ENCODE measurements at places on chromosomes 3 and 15. TPM values are rescaled to one million over a fixed set of nuclear protein-coding genes. Genes with fewer than 3 reads are reported as not detected.

- peaks cover 29% of the 10 kb centered on the region for H3K4me1 ChIP-seq
- H3K4me3 ChIP-seq, result no peak overlapping the region
- DNase-seq, result no peak
- no peaks in the 10 kb centered on the region for H3K36me3 ChIP-seq
- no peak overlapping the region for H3K27ac ChIP-seq
- no peaks in the 10 kb centered on the region for H3K27me3 ChIP-seq
Observed at GRCh38 chr15:63918901-63919348, 85.2 kb upstream of the HERC1 start.

DNA sequence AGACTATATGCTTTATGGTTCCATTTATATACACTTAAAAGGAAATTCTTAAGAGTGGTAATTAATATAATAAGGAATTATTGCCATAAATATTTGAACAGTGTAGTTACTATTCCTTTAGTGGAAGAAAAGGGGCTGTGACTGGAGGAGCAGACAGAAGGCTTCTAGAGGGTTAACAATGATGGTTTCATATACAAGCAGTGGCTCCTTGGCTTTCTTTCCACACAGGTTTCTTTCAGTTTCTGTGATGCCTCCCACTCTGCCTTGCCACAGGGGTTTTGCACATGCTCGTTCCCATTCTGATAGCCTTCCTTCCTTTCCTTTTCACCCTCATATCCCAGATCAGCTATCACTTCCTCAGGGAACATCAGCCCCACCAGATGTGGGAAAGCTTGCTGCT lies 108.8 kb upstream of the LYSMD4 start:
- no peak for DNase-seq
- no peaks in the 10 kb centered on the region for H3K4me1 ChIP-seq
- H3K4me3 ChIP-seq, result no peak overlapping the region

Gene CFAP91
- total RNA-seq, result 24.2 TPM

DNA sequence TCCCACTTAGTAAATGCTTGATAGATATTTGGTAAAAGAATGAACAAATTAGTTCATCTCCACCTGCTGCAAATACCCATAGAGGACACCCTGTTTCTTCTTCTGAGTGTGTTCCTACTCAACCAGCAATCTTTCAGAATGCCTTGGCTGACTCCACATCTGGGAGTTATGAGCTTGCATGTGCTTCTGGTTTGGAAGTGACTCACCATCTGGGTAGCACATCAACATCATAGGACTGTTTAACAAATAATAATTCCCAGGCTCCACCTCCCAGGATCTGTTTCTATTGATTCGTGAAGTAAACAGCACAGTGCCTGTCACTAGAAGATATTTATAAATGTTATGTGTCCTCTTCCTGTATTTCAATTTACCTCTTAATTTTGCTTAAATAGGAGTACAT lies 580.1 kb downstream of the ROBO2 start:
- no peak overlapping the region for H3K27ac ChIP-seq
- no peak for DNase-seq
- H3K36me3 ChIP-seq, result no peaks in the 10 kb centered on the region
- no peak overlapping the region for H3K4me3 ChIP-seq
- no peaks in the 10 kb centered on the region for H3K4me1 ChIP-seq

Gene GPR15
- not detected for total RNA-seq

GRCh38 chr15:66679657-66680108 lies 22.4 kb upstream of the SMAD6 start:
- no peaks in the 10 kb centered on the region for H3K27me3 ChIP-seq
- no peaks in the 10 kb centered on the region for H3K36me3 ChIP-seq
- no peak overlapping the region for H3K27ac ChIP-seq
- no peak overlapping the region for H3K4me3 ChIP-seq

- no peaks in the 10 kb centered on the region for H3K4me1 ChIP-seq
- H3K27me3 ChIP-seq, result no peaks in the 10 kb centered on the region
- H3K4me3 ChIP-seq, result no peak overlapping the region
- H3K27ac ChIP-seq, result no peak overlapping the region
- H3K36me3 ChIP-seq, result no peaks in the 10 kb centered on the region
Observed at GRCh38 chr3:40325465-40325864, 16.0 kb downstream of the EIF1B start.

DNA sequence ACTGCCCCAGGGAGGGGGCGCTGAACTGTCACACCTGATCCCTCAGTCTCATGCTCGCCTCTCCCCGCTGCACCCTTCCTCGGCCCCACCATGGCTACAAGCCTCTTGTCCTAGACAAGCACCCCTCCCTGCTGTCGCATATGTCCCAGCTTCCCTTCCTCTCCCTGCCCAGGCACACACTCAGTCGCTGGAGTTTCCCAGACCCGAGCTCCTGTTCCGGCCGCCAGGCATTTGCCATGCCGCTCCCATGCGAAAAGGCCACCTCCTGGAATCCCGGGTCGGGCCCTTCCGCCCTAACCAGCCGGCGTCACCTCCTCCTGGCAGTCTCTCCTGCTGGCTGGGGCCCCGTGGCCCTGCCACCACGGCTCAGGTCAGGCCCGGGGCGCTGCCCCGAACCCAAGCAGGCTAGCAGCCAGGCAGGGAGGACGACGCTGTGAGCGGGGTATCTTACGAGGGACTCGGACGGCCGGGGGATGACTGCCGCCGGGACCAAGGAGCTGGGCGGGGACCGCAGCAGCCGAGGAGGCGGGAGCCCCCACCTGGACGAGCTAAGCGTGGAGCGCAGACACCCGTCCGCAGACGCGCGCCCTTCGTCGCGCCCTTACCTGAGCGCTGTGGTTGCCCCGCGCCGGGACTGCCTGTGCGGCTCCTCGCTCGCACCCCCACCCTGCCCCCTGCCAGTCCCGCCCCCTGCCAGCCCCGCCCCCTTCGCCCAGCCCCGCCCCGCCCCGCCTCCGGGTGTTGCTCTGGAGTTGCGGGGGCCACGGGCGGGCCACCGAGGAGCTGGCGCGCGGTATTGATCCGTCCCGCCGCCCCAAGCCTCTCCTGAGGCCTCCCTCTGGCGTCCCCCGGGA lies at the start of gene ALS2CL:
ALS2CL (minus strand) TSS at position 642 of the 854 bp plus-strand sequence. CDS start 4,239 bp downstream, outside the sequence.
- H3K4me1 ChIP-seq, result peaks cover 73% of the 10 kb centered on the region
- H3K36me3 ChIP-seq, result no peaks in the 10 kb centered on the region
- peak within 1 kb of the TSS; percentile 81 for H3K27ac ChIP-seq
- peak; percentile 79 for DNase-seq
- H3K27me3 ChIP-seq, result no peaks in the 10 kb centered on the region

DNA sequence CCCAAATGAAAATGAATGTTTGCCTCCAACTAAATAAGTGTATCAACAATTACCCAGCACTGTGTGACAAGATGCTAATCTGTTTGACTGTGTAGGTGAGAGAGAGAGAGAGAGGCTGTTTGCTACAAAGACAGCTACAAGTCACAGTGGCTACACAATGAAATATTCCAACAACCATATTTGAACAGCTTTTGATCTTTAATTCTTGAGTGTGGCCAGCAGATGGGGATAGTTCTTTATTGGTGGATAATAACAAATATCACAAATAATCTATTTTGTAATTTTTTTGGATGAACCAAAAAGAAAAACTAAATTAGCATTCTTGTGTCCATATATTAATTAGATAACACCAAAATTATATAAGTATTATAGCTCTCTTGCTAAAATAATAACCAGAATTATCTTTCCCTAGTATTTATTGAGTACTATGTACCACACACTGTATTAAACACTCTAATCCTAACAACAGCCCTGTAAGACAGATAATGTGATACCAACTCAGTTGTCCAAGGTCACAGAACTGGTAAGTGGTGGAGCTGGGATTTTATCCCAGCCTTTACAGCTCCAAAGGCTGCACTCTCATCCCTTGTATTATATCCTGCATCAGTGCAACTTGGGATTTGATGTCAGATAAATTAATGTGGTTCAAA lies 61.9 kb upstream of the C3orf80 start:
- no peaks in the 10 kb centered on the region for H3K36me3 ChIP-seq
- H3K4me3 ChIP-seq, result no peak overlapping the region
- DNase-seq, result no peak

GRCh38 chr3:108512671-108513070 lies 2.3 kb upstream of the MYH15 start:
- DNase-seq, result no peak
- no peaks in the 10 kb centered on the region for H3K4me1 ChIP-seq
- H3K27ac ChIP-seq, result no peak overlapping the region
- H3K4me3 ChIP-seq, result no peak overlapping the region
- no peaks in the 10 kb centered on the region for H3K36me3 ChIP-seq

Gene PARP15
- total RNA-seq, result 1.9 TPM

DNA sequence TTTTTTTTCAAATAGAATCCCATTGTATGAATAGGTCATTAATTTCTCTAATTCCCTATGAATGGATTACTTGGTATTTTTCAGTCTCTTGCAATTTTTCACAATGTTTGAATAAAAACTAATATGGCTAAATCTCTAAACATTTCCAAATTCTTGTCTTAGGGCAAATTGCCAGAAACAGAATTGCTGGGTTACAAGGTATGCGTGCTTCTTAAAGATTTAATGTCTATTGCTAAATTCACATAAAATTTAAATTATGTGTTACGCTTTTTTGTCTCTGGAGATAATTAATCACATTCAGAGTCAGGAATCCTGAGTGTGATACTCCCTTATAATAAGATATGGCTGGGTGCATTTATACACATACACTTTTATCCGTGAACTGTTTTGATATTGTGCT lies 264.5 kb upstream of the TBL1XR1 start:
- H3K27ac ChIP-seq, result no peak overlapping the region
- DNase-seq, result no peak
- no peaks in the 10 kb centered on the region for H3K27me3 ChIP-seq
- H3K36me3 ChIP-seq, result no peaks in the 10 kb centered on the region
- H3K4me3 ChIP-seq, result no peak overlapping the region

DNA sequence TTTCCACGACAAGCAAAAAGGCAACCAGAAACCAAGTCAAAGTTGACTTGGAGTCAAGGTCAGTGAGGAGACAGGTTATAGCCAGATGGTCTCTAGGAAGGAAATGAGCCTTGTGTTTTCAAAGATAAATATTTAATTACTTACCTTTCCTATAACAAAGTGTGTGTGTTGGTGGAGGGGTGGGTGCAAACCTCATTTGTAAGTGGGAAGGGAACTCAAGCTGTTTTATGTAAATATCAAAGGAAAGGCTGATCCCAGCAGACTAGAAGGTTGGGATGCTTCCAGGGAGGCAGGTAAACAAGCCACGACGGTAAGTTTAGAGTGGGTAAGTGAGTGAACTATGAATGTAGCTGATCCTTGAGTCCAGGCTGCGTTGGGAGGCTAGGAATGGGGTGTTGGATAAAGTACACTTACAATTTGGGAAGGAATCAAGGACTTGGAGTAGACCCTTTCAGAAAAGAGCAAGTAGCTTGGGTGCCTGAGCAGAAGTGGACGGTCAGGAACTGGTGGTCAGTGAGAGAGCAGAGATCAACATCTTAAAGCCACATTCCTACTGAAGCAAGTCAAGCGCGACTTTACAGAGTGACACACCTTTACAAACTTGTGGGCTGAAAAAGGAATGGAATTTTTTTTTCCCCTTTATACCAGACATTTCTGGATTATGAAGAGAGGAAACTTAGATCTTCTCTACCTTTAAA lies 82.0 kb upstream of the TBL1XR1 start:
- no peaks in the 10 kb centered on the region for H3K36me3 ChIP-seq
- H3K4me1 ChIP-seq, result peaks cover 20% of the 10 kb centered on the region
- DNase-seq, result peak; percentile 56
- no peak overlapping the region for H3K4me3 ChIP-seq
- H3K27me3 ChIP-seq, result no peaks in the 10 kb centered on the region

DNA sequence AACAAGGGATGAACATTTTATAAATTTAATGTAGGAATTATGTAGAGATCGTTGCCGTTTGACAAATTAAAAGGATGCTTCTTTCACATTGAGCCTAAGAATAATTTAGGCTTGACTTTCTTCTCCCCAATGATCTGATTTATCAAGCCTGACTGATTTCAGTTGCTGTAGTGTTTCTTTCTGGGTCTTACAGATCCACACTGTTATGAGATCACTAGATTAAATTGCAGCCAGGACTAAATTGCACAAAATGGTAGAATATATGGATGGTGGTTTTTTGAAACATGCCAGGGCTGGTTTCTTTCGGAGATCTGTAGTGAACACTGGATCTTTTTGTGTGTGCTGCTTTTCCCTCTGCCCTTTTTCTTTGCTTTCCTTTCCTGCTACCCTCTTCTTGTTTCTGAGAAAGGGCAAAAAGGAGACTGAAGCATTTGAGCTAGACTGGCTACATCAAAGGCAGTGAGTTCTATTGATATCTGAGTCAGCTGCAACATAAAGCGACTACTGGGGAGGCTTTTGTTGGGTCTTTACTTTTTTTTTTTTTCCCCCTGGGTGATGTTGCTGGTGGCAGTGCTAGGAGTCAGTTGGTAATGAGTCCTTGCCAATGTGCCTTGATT lies 83.0 kb downstream of the AKAP13 start:
- DNase-seq, result no peak
- no peak overlapping the region for H3K4me3 ChIP-seq
- H3K27me3 ChIP-seq, result no peaks in the 10 kb centered on the region
- no peaks in the 10 kb centered on the region for H3K36me3 ChIP-seq

DNA sequence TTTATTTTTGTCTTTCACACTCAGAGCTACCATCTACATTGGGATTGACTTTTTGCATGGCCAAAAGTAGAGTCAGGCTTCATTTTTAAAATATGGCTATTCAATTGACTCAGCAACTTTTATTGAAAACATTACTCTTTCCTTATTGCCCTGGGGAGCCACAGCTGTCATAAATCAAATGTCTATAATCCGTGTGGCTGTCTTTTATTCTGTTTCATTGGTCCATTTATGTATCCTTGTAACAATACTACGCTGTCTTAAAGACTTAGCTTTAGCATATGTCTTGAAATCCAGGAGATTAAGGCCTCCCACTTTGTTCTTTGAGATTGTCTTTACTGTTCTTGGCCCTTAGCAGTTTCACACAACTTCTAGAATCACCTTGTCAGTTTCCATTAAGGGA lies 55.2 kb downstream of the CEMIP start:
- H3K4me1 ChIP-seq, result no peaks in the 10 kb centered on the region
- no peak for DNase-seq
- no peaks in the 10 kb centered on the region for H3K27me3 ChIP-seq
- H3K36me3 ChIP-seq, result no peaks in the 10 kb centered on the region
- no peak overlapping the region for H3K4me3 ChIP-seq
- H3K27ac ChIP-seq, result no peak overlapping the region

DNA sequence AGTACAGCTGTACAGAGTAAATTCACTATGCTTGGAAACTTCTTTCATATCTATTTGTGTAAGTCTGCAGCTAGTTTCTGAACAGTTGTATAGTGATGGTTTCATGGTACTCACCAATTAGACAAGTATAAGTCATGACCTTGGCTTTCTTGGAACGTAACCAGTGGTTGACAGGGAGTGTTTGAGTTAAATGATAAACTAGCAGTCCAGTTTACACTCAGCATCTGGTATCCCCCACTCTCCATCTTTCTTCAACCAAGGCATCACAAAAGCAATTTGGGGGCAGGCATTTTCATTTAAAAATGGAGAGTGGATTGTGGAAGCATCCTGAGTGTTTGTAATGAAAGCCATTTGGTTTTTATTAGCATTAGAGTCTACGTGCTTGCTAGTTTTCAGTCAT lies 26.0 kb downstream of the MME start:
- no peak overlapping the region for H3K4me3 ChIP-seq
- no peaks in the 10 kb centered on the region for H3K4me1 ChIP-seq
- no peaks in the 10 kb centered on the region for H3K36me3 ChIP-seq
- DNase-seq, result no peak

Gene PPP2R3A
- total RNA-seq, result 15.3 TPM

GRCh38 chr3:74303711-74304110 lies 310.7 kb downstream of the CNTN3 start:
- no peaks in the 10 kb centered on the region for H3K36me3 ChIP-seq
- no peak for DNase-seq
- H3K27ac ChIP-seq, result no peak overlapping the region
- no peak overlapping the region for H3K4me3 ChIP-seq
- no peaks in the 10 kb centered on the region for H3K27me3 ChIP-seq
- H3K4me1 ChIP-seq, result no peaks in the 10 kb centered on the region

- no peaks in the 10 kb centered on the region for H3K4me1 ChIP-seq
- no peak overlapping the region for H3K27ac ChIP-seq
- no peak overlapping the region for H3K4me3 ChIP-seq
- no peaks in the 10 kb centered on the region for H3K27me3 ChIP-seq
- no peaks in the 10 kb centered on the region for H3K36me3 ChIP-seq
- DNase-seq, result no peak
Observed at GRCh38 chr3:188034989-188035388, 119.0 kb upstream of the LPP start.

Measured in thyroid gland (tissue), 4 donors.